HuH-7 (cell line): ENCODE measurements at places on chromosomes 11 and 22.

DNA sequence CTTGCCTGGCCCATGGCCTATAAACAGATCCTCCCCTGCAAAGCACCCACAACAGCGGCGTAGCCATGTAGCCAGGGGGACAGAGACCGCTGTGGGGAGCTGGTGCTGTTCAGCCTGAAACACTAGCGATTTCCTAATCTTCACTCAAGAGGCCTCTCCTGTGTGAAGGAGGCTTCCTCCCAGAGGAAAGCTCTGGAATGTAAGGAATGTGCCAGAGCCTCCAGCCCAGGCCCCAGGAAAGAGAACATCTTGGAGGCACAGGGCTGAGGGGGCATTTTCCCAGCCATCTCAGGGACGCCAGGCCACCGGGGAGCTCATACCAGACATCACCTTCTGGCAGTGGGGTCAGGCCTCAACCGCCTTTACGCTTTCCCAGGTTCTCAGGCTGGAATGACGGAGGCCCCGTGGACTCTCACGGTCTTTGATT, 24.0 kb downstream of the MIAT start:
- DNase-seq = no peak

GRCh38 chr11:12968826-12969225, 40.3 kb upstream of the RASSF10 start:
- no peak for DNase-seq

GRCh38 chr22:32887324-32887980, 85.9 kb downstream of the TIMP3 start:
- no peak for DNase-seq

- no peak for DNase-seq
Measured at GRCh38 chr11:107849790-107850189, 8.8 kb downstream of the SLC35F2 start.

DNA sequence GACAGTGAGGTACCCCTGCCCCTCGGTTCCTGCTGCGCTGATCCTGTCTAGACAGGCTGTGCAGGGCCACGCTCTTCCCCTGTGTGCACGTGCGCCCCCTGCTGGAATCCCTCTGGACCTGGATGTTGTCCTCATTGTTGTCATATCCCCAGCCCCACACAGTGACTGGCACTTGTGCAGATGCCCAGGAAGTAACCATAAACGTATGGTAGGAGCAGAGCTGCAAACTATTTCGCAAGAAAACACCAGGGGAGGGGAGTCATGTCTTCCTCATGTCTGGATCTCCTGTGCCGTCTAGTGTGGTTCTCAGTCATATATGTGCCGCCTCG, 114.7 kb downstream of the CRYBB2 start:
- DNase-seq = peak; percentile 53

GRCh38 chr22:27125539-27125938, 468.2 kb downstream of the MIAT start:
- no peak for DNase-seq

DNA sequence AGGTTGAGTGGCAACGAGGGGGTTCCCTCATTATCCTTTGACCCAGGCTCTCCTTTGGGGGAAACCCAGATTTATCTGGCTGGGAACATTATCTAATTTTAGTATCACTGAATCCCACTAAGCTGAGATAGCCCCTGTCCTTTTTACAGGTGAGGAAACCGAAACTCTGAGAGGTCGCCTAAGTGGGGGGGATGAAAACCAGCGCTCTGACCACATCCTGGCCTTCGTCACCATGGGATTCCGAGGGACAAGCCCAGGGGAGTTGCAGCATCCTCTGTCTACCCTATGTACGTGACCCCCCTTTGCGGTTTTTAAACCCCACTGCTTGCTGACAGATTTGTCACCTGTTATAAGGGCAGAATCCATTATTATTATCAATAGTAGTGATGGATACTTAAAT, 61.0 kb downstream of the ISX start:
- no peak for DNase-seq

GRCh38 chr22:49289822-49290679, 537.6 kb downstream of the BRD1 start:
- no peak for DNase-seq

GRCh38 chr11:69253028-69253427, 40.9 kb upstream of the MYEOV start:
- DNase-seq = no peak

- DNase-seq = peak; percentile 40
Measured at GRCh38 chr11:117300283-117300663, 9.1 kb downstream of the BACE1-AS start.

GRCh38 chr11:30889143-30889794, 303.1 kb upstream of the MPPED2 start:
- DNase-seq = no peak

DNA sequence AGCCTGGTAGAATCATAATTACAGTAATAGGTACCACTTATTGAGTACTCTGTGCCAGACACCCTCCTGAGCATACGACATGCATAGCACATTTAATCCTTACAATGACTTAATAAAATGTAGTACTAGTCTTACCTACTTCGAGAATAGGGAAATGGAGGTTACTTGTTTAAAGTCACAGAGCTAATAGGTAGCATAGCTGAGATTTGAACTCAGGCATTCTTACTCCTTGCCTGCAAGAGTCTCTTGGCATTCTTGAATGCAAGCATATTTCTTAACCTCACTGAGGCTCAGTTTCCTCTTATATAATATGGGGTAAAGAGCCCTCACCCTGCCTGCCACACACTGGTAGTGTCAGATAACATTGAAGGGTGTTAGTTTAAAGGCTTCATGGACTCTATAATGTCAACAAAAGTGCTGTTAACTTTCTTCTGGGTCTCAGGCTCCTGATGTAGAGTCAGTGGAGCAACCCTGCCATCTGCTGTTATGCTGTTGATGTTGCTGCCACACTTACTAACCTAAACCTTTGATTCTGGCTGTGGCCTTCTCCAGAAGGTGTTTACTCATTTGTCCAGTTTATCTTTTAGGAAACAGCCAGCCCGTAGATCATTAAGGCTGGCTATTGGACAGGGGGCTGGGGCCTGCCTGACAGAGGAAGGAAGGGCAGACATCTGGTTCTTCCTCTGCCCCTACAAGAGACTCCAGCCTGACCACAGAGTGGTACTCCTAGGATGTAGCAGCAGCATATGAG, 18.9 kb downstream of the LIMK2 start:
- peak; percentile 62 for DNase-seq

- no peak for DNase-seq
Measured at GRCh38 chr22:29916007-29916544, 33.1 kb downstream of the MTMR3 start.

- no peak for DNase-seq
Measured at GRCh38 chr11:44823868-44824267, 97.1 kb downstream of the TSPAN18 start.

GRCh38 chr11:115324581-115325432, 179.4 kb downstream of the CADM1 start:
- DNase-seq = peak; percentile 18

DNA sequence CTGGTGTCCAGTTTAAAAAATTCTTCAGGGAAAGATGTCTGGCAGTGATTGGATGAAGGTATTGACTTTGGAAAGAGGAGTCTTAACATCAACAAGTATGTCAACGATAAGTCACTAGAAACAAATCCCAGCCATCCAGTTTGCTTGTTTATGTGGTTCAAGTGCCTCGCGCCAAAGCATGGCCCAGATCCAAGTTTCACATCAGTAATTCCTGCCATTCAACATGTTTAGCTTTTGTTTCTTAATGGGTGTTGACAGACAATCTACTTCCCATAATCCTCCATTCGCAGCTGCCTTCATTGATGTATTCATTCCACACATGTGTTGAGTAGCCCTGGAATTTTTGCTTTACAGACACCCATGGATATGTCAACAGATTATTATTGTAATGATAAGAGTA, 77.8 kb downstream of the UBASH3B start:
- DNase-seq = no peak

GRCh38 chr11:94754335-94754734, 13.8 kb upstream of the AMOTL1 start:
- no peak for DNase-seq

DNA sequence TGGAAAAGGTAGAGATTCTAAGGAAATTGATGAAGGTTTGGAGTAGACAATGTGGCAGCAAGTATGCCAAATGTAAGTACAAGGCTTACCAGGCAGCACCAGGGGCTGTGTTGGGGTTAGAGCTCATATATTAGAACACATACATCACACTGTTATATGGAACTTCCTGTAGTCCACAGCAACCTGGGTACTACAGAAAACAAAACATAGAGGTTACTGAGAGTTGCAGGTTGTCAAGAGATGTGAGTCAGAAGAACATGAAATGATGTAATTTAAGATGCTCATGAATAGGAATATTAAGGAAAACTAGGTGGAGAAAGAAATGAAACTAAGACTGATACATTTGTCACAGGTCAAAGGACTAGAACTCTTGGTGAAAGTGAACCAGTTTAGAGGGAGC, 22.0 kb downstream of the FAT3 start:
- no peak for DNase-seq

DNA sequence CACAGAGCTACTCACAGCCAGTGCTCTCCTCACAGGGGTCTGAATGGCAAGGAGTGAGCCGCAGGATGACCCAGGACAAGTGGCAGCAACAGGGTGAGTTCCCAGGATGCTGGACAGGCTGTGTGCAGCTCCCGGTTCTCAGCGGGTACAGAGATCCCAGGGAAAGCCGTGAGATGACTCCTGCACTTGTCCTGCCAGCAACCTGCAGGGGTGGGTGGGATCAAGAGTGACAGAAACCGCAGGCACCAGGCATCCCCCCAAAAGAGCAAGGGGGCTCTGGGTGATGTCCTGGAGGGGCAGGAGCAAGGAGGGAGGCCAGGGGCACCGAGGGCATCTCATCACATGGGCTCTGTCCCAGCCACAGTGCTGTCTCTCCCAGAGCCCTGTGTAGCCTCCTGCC, 15.9 kb upstream of the PRODH start:
- DNase-seq = no peak

GRCh38 chr11:110121204-110121603, 28.0 kb downstream of the ZC3H12C start:
- no peak for DNase-seq

DNA sequence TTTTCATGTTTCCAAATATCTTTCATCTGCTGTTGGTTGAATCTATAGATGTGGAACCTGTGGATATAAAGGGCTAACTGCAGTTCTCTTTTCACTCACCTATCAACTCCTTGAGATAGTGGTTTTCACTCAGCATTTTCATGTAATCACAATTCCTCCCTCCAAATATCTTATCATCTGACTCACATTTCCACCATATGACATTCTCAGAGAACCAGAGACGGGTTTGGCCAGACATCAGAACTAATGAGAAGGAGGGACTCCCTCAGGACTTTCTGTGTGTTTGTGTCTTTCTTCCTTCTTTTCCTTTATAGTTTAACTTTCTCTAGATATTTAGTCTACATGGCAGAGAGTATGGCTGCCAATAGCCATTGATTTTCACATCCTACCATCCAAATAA, 134.8 kb upstream of the DDI1 start:
- no peak for DNase-seq

DNA sequence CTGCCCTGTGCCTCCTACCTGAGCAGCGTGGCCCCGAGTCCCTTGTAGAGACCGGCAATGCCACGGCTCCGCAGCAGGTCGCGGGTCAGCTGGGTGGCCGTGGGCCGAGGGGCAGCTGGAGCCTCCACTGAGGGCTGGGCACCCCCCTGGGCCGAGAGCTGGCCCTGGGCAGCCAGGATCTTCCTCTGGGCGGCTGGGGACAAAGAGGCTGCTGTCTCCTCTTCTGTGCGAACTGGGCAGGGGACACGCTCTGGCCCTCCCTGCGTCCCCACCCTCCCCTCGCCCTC, 2.6 kb upstream of the CEND1 start:
- DNase-seq = no peak

DNA sequence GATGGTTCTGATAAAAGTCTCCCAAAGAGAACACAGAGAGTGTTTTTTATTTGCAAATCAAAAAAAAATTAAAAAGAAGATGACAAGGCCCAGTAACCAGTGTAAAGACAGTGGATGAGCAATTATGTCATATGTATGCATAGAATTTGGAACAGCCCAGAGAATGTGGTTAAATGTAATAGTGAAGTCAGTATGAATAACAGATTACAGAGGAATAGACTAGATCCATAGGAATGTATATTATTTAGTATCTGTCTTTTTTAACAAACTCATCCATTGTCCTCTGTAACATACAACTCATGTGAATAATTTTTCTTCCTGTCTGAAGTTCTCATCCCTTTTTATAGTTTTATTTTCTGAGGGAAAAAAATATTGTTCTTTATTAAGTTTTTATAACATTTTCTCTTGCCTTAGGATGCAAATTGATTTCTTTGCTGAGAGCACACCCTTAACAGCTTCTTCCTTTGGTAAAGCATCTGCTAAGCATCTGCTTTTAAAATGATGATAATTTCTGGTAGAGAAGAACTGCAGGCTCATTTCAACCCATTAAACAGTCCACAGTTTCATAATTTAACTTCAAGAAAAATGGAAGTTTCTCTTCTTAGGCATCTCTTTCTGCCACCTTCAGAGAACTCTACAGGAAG, 266.5 kb upstream of the MTNR1B start:
- no peak for DNase-seq

DNA sequence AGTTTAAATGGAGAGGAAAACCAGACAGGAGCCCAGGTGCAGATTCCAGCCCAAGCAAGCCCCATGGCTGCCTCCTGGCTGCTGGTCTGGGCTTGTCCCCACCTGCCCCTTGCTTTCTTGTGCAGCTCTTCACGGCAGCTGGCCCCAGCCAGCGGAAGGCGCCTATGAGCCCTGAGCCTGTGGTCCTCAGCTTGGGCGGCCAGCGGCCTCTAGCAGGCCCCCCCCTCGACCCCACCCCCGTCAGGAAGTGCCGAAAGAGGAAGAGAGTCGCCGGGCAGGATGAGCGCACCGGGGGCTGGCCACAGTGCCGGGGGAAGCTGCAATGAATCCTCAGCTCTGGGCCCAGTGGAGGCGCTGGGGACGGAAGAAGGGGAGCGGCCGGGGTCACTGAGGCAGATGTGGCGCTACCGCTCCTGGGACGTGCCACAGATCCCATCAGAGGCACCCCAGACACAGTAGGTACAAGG, 2.1 kb upstream of the DGKZ start:
- no peak for DNase-seq

DNA sequence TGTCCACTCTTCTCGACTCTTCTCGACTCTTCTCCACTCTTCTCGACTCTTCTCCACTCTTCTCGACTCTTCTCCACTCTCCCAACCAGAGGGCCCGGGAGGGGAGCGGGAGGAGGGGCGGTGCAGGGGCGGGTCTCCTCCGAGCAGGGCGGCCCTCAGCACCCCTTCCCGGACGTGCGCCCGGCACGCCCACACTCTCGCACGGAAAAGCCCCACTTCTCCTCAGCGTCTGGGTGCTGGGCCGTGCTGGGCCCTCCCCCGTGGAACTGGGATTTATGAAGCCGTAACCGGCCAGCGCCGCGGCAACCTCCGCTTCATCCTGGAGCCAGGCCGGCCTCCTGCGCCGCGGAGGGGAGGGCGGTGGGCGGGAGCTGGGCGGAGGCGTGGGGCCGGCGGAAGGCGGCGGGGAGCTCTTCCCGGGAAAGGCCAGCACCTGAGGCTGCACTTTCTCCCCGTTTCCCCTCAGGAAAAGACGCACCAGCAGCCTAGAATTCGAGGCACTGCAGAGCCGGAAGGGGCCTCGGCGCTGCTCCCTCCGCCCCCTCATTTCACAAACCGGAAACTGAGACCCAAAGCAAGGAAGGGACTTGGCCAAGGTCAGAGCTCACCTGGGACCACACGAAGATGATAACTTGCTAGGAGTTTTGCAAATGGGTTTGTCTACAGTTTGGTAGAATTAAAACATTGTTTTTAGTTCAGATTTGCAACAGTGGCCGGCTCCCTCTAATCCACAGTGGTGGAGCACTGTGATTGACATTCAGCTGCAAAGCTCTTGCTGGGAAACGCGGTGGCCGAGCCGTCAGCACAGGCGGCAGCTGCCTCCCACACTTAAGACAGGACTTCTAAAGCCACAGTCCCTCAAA, 31.6 kb upstream of the JAM3 start:
- no peak for DNase-seq

GRCh38 chr22:29451863-29452262, 13.5 kb downstream of the RFPL1 start:
- DNase-seq = no peak
